CD4-positive, alpha-beta T cell treated with Interleukin-6 at 100 ng/mL for 8 hours (primary cell): ENCODE measurements at places on chromosomes 7 and 10.

- DNase-seq = no peak
These were observed 44.2 kb downstream of the ADCYAP1R1 start for GRCh38 chr7:31096198-31096876.

DNA sequence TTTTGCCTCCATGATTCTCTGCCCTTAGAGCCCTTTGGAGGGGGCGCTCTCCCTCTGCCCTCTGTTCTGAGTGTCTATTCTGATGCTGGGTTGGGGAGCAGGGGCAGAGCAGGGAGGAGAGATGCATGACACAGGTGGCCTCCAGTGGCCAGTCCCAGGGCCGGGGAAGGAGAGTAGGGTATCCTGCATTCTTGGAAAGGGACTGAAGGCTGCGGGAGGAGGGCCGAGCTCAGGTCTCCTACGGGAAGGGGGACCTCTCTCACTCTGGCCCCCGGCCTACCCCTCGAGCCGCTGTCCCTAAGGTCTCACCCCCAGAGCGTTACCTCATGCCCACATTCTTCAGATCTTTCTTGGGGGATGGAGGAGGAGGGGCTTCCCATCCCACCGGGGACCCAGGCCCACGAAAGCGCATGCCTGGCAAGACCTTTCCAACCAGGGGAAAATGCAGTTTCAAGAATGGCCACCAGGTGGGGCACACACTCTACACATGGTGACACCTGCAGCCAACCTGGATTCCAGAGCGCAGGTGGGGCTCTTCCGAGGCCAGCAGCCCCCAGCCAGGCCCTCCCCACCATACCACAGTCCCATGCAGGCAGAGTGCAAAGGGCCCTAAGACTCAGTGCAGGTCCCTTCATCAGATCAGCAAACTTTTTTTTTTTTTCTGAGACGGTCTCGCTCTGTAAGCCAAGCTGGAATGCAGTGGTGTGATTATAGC lies 86.4 kb downstream of the MYL10 start:
- peak; percentile 62 for DNase-seq

DNA sequence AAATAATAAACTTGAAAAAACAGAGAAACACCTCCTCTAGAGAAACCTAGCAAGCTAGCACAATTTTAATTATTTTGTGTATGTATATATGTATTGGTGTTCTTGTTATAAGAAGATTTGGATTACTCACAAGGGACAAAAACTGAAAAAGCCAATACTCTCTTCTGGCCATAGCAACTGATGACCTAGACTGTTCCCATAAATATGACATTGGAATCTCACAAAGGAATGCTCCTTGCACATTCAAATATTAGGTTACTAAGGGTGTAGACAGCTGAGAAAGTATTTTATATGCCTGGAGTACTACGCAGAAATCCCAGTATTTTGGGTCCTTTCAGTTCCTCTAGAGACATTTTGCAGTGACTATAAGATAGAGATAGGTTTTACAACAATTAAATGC lies 279.4 kb downstream of the FZD1 start:
- no peak for DNase-seq

GRCh38 chr7:83849131-83849530 lies 200.2 kb upstream of the SEMA3E start:
- no peak for DNase-seq

- no peak for DNase-seq
These were observed 68.9 kb upstream of the ST8SIA6 start for GRCh38 chr10:17523246-17523753.

- no peak for DNase-seq
These were observed 15.3 kb upstream of the PDGFA start for GRCh38 chr7:534959-535358.

GRCh38 chr7:123242467-123243092 lies 42.8 kb upstream of the SLC13A1 start:
- DNase-seq = no peak

GRCh38 chr7:44110719-44111635 lies 6.8 kb downstream of the AEBP1 start:
- no peak for DNase-seq

DNA sequence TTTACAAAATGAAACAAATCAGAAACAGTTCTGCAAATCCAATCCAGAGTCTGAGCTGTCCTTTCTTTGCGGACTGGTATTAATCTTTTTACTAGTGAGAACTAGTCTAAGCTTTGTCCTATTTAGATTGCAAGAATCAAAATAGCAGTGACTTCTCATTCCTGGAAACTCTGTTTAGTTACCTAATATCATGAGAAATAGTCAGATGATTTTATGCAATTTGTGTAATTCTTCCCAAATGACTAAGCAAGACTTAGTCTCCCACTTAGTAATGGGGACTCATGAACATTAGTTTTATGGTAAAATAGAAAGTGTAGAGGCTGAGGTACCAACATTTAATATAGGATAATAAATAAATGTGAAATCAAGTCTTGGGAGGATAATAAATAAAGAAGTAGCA lies 341.3 kb downstream of the DNAJB9 start:
- no peak for DNase-seq

DNA sequence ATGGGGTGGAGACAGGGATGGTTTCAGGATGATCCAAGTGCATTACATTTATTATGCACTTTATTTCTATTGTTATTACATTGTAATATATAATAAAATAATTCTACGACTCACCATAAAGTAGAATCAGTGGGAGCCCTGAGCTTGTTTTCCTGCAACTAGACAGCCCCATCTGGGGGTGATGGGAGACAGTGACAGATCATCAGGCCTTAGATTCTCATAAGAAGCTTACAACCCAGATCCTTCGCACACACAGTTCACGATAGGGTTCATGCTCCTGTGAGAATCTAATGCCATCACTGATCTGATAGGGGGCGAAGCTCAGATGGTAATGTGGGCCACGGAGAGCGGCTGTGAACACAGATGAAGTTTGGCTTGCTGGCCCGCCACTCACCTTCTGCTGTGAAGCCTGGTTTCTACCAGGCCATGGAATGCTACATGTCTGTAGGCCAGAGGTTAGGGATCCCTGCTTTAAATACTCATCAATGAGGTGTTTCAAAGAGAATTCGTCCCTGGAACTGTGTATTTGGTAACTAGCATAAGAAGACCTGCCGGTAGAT lies 21.2 kb upstream of the PRKCQ start:
- no peak for DNase-seq

DNA sequence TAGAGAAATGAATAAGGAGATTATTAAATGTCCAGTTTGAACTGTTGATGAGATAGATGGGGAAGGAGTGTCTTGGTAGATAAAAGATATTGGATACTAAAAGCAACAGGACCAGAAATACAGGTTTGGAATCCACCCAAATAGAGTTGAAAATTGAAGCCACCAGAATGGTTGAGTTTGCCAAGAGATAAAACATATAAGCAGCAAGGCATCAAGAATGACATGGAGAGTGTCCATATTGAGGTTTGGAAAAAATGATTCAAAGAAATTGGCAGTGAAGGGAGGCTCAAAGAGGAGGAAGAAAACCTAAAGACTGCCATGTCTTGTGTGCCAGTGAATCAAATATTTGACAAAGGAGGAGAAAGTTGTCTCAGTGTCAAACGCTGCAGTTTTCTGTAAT lies 24.2 kb downstream of the CFAP69 start:
- no peak for DNase-seq

GRCh38 chr7:13496976-13497375 lies 492.5 kb downstream of the ETV1 start:
- DNase-seq = no peak

DNA sequence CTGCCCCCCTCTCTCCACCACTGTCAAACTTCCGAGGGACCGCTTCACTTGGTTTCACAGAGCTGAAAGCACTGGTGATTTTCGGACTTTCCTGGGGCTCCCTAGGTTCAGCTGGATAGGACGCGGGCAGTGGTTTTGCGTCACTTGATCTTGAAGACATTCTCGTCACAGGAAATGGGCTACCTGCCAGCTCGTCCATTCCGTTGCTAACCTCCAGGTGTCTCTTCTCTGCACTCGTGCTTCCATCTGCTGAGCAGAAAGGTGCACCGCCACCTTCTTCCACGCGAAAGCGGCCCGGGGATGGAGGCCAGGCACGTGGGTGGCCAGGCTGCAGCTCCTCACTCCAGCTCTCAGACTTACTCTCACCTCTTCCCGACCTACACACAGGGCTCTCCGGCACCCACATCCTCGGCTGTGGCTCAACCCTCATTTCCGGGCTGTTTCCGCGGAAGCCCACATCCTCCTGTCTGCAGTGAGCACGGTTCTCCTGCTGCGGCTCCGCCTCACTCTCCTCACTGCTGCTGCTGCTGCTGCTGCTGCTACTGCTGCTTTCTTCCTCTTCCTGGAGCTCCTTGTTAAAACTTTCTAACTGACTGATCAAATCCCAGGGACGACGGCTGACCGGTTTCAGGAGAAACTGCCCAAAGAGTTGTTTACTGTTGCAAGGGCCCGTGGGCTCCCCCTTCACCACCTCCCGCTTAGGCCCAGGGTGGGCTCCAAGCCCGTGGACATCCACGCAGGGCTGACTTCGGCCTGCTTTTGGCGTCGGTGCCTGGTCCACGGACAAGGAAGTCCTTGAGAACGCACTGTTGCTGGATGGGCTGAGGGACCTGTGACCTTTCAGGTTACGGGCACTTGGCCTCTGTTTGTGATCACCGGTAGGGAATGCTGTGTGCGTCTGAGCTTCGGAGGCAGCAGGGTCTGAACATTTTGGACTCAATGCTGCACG lies 32.1 kb downstream of the JCAD start:
- peak; percentile 86 for DNase-seq

- DNase-seq = no peak
These were observed 3.4 kb downstream of the GFRA1 start for GRCh38 chr10:116269619-116270018.

- no peak for DNase-seq
These were observed 130.8 kb upstream of the HPS1 start for GRCh38 chr10:98577578-98577977.

GRCh38 chr7:92547579-92547978 lies 19.0 kb downstream of the RBM48 start:
- DNase-seq = no peak

GRCh38 chr10:127354992-127355391 lies 158.6 kb upstream of the INSYN2A start:
- DNase-seq = no peak

DNA sequence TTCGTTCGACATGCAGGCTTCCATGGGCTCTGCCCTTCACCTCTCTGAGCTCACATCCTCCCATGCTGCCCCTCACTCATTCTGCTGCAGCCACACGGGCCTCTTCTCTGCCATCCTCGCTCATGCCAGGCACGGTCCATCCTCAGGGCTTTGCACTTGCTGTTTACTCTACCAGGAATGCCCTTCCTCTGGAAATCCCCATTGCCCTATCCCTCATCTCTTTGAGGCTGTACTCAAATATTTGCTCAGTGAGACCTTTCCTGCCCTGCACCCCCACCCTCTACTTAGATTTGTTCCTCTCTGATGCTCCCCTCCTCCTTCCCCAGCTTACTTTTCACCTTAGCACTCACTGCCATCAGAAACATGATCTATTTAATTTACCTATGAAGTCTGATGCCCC lies 107.0 kb upstream of the ZNF716 start:
- no peak for DNase-seq

DNA sequence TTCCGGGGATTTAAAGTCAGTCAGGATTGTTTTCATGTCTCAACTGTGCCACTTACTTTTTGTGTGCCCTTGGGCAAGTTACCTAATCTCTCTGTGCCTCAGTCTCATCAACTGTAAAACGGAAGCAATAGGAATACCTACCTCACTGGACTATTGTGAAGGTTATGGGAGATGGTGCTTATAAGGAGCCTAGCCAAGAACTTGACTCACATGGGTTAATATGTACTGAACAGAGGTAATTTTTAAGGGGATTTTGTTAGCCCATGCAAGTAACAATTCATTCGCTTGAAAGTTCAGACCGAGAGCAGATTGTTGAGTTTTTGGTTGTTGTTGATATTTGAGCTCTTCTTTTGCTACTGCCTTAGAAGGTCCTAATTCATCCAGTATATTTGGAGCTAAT lies 202.9 kb downstream of the ZNF365 start:
- no peak for DNase-seq

DNA sequence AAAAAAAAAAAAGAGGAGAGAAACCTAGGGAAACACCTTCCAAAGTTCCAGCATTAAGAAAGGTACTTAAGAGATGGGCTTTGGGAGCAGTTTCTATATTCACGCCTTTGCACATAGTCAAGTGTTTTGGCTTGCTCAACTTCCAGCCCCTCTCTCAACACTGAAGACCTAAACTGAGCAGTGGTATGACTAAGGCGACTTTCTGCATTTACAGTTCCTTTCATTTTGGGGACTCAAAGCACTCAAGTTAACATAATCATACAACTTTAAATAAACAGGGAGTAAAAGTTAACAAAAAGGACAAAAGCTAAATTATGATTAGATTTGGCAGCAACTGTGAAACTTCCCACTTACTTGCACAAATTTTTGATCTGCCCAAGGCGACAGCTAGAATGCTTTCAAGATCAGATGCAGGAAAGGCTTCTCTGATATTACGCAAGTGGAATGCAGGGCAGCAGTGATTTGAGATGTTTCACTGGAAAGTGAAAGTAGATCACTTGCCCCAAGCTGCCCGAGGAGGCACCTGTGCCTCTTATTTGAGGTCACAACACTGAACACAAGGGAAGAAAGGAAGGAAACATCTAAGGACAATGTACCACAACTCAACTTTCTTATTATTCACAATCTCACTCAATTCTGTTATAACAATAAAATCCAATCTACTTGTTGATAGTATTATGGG lies 199.5 kb downstream of the SKAP2 start:
- DNase-seq = peak; percentile 51

DNA sequence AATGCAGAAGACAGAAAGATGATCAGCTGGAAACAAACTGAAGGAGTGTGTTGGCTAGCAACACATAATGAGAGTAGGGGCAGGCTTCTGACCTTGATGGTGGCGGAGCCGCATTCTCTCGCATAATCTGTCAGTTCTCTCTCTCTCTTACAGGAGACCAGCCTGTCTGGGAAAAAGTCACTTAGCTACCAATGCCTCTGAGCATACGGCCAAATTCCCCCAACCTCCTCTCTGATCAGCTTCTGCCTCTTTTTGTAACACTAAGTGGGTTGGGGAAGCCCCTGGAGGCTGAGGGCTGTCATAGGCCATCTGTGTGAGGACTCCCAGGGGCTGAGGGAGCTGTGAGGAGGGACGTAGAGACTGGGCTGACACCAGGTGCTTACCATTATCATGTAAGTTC lies 104.6 kb downstream of the HIPK2 start:
- DNase-seq = no peak
